A172 (cell line): ENCODE measurements at places on chromosomes 6 and 20. TPM values are rescaled to one million over a fixed set of nuclear protein-coding genes. Genes with fewer than 3 reads are reported as not detected.

Gene HLA-DRB1
- total RNA-seq: 0.07 TPM in 1 of 2 replicates, not detected in the other

Gene C6orf15
- total RNA-seq: 2.4 TPM in 2 replicates

Gene AIG1
- total RNA-seq: 38.3 and 73.0 TPM in 2 replicates

Gene ZBTB46
- 6.8 and 10.3 TPM in 2 replicates for total RNA-seq

Gene FAM83D
- 83.9 and 103 TPM in 2 replicates for total RNA-seq

Gene RARS2
- 26.9 and 41.4 TPM in 2 replicates for total RNA-seq

Gene COL20A1
- 0.36 TPM in 1 of 2 replicates, not detected in the other for total RNA-seq

Gene PCNA
- 524 and 529 TPM in 2 replicates for total RNA-seq

Gene ADAM33
- total RNA-seq: not detected in 2 replicates

Gene SNAP25
- total RNA-seq: 0.12 TPM in 1 of 2 replicates, not detected in the other

Gene KCNK15
- 0.62 TPM in 1 of 2 replicates, not detected in the other for total RNA-seq

Gene TBX18
- not detected in 2 replicates for total RNA-seq

Gene FGD2
- total RNA-seq: not detected in 2 replicates

Gene NTSR1
- total RNA-seq: 8.3 and 9.0 TPM in 2 replicates

Gene AGER
- 0.60 and 2.2 TPM in 2 replicates for total RNA-seq

Gene HCK
- total RNA-seq: not detected in 2 replicates

Gene TSPYL4
- 22.0 and 23.0 TPM in 2 replicates for total RNA-seq

Gene BPIFB4
- not detected in 2 replicates for total RNA-seq

Gene PSORS1C2
- not detected in 2 replicates for total RNA-seq

Gene HSPA1A
- 1.2 and 4.1 TPM in 2 replicates for total RNA-seq

Gene NKAPL
- not detected in 2 replicates for total RNA-seq

Gene CBLN4
- total RNA-seq: not detected in 2 replicates

Gene HTR1E
- not detected in 2 replicates for total RNA-seq

Gene CD109
- total RNA-seq: 18.4 and 24.3 TPM in 2 replicates

Gene KIAA1755
- 0.57 and 0.69 TPM in 2 replicates for total RNA-seq

Gene OTOR
- total RNA-seq: not detected in 2 replicates

Gene STMND1
- total RNA-seq: 0.22 TPM in 1 of 2 replicates, not detected in the other

Gene OR2B6
- total RNA-seq: not detected in 2 replicates

Gene OR12D3
- total RNA-seq: not detected in 2 replicates

Gene SGK2
- not detected in 2 replicates for total RNA-seq

Gene LY86
- not detected in 2 replicates for total RNA-seq

Gene SH3BGRL2
- 1.2 and 2.3 TPM in 2 replicates for total RNA-seq

Gene TCP1
- 396 and 430 TPM in 2 replicates for total RNA-seq

Gene B3GAT2
- not detected in 2 replicates for total RNA-seq

Gene BHLHE23
- not detected in 2 replicates for total RNA-seq

Gene SCUBE3
- 0.69 and 0.88 TPM in 2 replicates for total RNA-seq

Gene GSTA3
- total RNA-seq: not detected in 2 replicates

Gene CALHM5
- 3.8 and 4.1 TPM in 2 replicates for total RNA-seq

Gene HMGCLL1
- total RNA-seq: not detected in 2 replicates

Gene BEND6
- 11.7 and 14.1 TPM in 2 replicates for total RNA-seq

Gene FRS3
- total RNA-seq: 0.72 and 0.81 TPM in 2 replicates
